ENCODE measurements at places on chromosomes 2 and 18.

DNA sequence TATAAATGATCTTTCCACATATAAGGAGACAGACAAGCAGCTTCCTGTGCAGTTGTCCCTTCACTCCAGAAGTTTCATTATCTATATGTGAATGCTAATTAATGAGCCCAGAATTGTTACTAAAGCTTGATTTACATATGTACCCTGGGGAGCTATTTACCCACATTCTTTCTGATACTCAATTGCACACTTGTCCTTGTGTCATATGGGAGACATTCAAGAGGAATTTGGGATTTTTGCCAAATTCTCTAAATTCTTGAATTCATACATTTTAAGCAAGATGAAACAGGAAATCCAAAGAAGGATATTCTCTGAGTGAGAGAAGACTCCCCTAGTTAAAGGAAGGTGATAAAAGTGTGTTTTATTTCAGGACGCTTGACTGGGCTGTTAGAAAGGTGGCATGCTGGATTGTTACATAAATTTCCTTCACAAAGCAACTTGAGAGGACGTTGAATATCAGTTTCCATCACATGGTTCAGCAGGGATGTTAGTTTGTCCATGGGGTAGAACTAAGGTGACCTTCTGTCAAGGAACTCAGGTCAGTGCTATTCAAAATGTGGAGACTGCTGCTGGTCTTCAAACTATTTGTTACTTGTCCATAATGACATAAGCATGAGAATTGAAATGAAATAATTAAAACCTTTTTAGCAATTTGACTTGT lies 368.2 kb downstream of the IRS1 start:
- DNase-seq = no peak

GRCh38 chr18:7325126-7325430 lies 94.2 kb downstream of the LRRC30 start:
- DNase-seq = no peak

- DNase-seq = no peak
Observed at GRCh38 chr2:58466804-58467203, 225.7 kb upstream of the FANCL start.

DNA sequence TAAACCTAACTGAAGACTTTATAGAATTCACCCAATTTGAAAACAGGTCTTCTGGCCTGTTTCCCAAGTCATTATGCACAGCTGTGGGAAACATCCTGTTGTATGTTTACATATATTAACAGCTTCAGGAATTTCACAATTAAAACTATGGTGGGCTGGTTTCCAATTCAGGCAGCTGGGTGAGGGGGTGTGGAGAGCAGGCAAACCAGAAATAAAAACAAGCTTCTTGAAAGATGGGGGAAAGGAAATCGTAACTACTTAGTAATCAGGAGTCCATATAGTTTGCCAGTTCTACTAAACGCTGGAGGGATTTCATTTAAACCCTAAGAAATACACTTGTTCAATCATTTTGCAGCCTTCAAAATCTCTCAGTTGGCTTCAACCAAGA lies 22.8 kb downstream of the ATP8B1 start:
- no peak for DNase-seq

DNA sequence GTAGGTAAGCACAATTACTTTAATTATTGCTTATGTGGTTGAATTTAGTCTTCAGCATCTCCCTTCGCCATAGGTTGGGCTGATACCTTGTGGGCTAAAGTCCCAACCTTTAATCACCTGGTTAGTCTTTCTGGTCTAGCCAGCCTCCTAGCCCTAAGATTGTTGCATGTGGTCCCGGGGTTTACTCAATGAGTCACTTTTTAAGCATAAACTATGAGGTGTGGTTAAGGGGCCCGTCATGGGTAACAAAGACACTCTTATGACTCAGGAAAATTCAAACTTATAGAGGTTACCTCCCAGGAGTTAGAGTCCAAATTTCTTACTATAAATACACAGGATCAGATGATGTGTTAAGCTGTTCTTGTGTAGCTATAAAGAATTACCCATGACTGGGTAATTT lies 841.6 kb downstream of the TRIB2 start:
- no peak for DNase-seq

DNA sequence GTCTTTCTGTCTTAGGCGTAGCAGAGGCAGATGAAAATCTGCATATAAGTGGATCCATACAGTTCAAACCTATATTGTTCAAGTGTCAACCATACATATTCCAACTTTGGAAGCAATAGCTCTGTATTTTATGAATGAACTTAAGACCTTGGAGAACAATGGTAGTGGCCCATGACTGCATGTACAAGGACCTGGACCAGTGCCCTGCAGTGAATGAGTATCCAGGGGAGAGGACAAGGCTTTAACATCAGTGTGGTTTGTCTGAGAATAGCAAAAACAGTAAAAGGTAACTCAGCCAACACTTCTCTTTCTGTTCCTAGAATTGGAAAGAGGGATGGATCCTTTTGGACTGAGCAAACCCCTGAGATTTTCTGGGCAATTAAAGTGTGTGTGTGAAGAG lies 230.8 kb upstream of the LINC00305 start:
- no peak for DNase-seq

- no peak for DNase-seq
Observed at GRCh38 chr2:96642564-96643360, at the start of gene FER1L5. FER1L5 (plus strand) TSS chr2:96642764; CDS start chr2:96642837, 73 bp downstream.

DNA sequence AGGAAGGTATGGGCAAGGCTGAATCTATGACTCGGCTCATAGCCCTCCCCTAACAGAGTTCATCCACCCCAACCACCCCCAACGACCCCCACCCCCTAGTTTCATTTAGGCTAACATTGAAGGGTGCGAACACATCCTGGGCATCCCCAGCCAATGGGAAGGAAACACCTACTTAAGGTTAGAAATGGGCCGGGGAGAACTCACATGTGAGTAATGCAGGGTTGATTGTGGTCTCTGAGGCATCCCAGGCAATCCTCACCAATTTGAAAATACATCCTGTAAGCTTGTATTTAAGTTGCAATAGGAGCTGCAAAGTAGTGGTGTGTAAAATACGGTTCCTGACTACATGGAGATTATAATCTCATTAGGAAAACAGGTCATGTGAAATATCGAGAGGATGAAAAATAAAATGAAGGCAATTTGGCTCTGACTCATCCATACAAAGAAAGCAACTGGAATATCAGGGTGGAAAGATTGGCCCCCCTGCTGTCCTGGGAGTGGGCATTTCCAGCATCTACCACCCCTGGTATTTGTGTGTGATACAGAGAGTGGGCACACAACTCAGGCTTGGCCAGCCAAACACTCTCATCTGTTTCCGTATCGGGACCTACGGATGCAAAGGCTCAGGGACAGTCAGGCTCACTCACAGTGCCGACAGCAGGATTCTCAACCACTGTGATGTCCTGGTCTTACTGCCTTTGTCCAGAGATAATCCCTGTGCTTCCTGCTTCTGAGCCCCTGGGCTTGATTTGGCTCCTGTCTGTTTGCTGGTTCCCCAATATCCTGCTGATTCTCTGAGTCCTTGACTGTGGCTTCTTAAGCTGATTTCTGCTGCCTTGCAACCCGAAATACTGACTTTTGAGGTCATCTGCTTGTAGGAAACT lies 90.0 kb upstream of the NCKAP5 start:
- no peak for DNase-seq

GRCh38 chr2:112157472-112157871 lies 19.3 kb downstream of the FBLN7 start:
- DNase-seq = no peak

GRCh38 chr2:8536686-8537561 lies 144.9 kb upstream of the ID2 start:
- DNase-seq = no peak

DNA sequence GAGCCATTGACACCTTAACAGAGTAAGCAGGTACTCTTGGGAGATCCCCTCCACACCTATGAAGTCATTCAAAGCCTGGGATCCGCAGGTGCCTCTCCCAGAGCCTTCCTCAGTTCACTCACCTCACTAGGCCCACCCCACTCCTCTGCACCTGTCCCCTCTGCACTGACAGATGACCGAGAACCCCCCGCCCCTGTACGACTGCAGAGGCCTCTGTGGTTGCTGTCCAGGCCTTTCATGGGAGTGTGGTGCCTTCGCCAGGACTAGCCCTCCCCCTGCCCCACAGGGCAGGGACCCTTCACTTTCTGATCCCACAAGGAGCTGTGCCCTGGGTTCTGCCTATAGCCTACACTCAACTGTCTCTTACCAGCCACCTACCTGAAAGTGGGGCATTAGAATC lies 238.5 kb downstream of the ZBTB7C start:
- no peak for DNase-seq

GRCh38 chr18:38796762-38797161 lies 1231.2 kb upstream of the CELF4 start:
- DNase-seq = no peak

DNA sequence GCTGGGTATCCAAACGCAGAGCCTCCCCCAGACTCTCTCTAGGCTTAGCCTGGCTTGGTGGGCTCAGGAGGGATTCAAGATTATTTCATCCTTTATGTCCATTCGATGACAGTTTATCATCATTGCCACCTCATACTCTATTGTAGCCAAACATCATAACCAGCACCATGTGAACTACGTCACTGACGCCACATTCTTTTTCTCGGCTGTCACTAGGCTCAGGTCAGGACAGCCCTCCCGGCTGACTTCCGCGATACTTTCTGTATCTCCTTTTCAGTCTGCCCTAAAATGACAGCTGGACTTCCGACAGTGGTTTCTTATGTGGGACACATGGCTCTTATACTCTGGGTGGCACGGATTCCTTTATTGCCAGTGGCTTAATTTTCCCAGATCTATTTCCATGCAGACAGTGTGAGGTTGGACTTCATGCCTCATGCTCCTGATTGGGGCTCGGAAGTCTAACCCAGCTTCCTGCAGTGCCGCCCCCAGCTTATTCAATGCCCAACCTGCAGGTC lies 39.8 kb upstream of the SMIM21 start:
- no peak for DNase-seq

GRCh38 chr2:214774108-214774507 lies 35.4 kb downstream of the BARD1 start:
- DNase-seq = no peak

DNA sequence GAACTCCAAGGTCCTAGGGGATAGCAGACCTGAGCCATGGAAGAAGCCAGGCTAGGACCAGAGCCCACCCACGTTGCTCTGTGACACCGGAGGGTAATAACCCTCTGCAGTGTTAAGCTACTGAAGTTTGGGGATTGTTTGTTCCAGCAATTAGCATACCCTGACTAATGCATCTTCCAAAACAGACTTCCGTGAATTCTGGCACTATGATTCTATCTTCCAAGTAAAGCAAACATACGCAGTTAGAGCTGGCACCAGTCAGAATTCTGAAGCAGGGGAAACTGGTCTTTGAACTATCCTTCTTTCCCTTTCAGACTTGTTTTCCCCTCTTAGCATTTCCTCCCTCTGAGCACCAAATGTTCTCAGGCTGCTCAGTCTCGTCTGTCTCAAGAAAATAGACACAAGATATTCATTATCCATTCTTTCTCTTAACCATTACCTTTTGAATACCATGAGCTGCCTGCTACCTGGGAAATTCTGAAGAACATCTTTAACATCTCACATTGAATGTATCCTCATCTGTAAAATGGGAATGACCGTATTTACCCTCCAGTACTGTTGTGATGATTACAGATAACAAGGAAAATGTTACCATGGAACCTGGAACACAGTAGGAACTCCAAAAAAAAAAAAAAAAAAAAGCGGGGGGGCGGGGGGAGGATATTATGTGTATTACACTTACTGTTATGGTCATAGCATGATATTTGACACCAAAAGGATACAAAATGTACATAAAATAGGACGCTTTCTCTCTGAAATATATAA lies 108.2 kb downstream of the TCF4 start:
- no peak for DNase-seq

- DNase-seq = no peak
Observed at GRCh38 chr2:96844405-96844808, 586 bp upstream of the ANKRD23 start.

- no peak for DNase-seq
Observed at GRCh38 chr2:95381212-95382191, 21.0 kb upstream of the FAHD2A start.

DNA sequence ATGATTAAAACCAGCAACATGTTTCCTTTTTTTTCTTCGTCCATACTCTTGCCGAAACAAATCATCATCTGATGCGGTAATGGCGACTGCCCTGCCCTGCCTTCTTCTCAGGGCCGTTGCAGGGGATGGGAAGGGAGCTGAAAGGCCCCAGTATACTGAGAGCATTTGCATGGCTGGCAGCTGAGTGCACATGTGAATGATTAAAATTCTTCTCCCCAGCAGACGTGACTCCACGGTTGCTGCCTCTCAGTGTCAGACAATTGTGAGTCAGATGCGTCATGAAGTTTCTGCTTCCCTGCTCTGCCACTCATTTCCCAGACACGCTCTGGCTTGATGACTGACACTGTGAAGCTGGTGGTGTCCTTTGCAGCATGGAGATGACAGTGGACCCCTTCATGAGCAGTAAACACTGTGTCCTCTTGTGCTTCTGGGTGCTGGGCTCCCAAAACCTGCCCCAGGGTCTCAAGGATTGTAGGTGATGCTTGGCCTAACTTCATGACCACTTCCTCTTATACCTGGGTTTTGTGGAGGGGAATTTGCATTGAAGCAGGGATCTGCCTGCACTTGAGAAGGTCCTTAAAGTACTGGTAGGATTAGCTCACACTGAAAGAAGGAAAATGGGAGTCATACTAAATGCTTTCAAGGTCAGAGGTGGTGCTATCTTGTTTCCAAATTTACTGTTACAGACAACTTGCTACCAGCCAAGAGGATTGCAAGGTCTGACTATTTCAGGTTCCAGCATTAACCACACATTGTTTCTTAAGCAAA lies 222.5 kb upstream of the COPS8 start:
- no peak for DNase-seq

DNA sequence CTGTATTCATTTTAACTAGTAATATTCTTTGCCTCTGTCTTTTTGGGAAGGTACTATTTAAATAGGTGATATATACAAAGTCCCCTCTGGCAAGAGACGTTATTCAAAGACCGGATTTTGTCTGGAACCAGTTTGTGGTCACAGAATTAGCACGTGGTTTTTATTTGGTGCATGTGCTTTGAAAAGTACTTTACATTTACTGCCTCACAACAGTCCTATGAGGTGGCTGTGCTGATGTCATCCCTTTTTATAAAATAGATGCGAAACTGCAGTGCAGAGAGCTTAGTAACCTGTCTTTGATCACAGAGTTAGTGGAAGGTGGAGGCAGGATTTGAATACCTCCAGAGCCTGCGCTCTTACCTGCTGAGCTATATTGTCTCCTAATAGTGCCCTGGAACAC lies 4.0 kb downstream of the LPIN1 start:
- peak; percentile 56 for DNase-seq

- DNase-seq = no peak
Observed at GRCh38 chr2:1715184-1716013, 28.9 kb downstream of the PXDN start.

- peak; percentile 42 for DNase-seq
Observed at GRCh38 chr2:110101280-110101844, 14.3 kb downstream of the MALL start.

- DNase-seq = peak; percentile 44
Observed at GRCh38 chr2:96260387-96261260, 5.2 kb downstream of the TMEM127 start.
